ENCODE measurements at places on chromosomes 3 and 15. TPM values are rescaled to one million over a fixed set of nuclear protein-coding genes. Genes with fewer than 3 reads are reported as not detected.

GRCh38 chr3:63364910-63365309 is 86.8 kb downstream of the SYNPR start:
- no peak for DNase-seq

GRCh38 chr3:171397089-171397488 is 63.1 kb downstream of the TNIK start:
- no peak for DNase-seq

The BMF gene
- 11.2 TPM for total RNA-seq

DNA sequence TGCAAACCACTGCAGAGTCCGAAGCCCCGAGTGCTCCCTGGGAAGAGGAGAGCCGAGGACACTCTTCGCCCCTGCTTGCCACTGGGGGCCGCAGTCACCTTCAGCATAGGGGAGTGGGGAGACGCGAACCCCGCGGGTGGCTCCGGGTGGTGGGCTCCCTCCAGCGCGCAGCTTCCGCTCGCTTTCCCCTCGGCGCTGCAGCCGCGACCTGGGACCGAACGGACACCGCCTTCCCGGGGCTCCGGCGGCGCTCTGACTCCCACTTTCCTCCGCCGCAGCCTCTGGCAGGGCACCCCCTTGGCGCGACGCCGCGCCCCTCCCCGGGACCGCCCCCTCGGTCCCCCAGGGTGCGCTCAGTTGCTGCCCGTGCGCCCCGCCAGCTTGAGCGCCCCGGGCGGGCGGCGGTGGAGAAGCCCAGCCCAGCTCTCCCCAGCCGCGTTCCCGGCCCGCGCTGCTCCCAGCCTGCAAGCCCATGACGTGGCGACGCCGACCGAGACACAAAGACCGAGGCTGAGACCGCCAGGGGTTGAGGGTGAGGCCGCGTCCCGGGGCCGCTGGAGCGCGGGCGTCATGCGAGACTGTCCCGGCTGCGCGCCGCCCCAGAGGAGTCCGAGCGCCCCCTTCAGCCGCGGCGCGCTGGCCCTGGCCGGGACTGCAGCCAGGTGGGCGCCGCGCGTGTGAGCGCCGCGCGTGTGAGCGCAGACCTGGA is at the start of gene MINAR1:
Gene MINAR1, plus strand, starts transcription at position 701 of the 709 bp plus-strand sequence. CDS start 23,812 bp downstream, outside the sequence.
- no peak for DNase-seq

DNA sequence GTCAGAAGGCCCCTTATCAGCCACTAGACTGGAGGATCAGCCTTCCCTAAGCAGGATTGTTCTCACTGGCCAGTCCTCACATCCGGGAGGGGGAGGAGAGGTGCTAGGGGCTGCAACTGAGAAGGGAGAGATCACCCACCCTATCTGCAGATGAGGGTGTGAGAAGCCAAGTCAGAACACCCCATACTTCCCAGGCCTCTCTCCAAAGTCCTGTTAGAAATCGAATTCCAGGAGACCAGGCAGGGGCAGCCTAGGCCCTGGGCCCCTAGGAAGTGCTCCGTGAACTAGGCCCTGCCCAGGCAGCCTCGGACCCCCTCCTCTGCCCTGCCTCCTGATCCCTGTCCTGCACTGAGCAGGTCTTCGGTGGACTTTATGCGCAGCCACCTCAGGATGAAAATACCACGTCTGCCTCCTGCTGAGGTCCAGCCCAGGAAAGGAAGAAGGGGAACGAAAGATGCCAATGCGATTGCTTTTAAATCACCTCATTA is 933 bp downstream of the DZIP1L start:
- DNase-seq, result no peak
